Naive thymus-derived CD8-positive, alpha-beta T cell (primary cell): ENCODE measurements at places on chromosomes 2 and 18. TPM values are rescaled to one million over a fixed set of nuclear protein-coding genes. Genes with fewer than 3 reads are reported as not detected.

The CRYGD gene
- total RNA-seq: not detected

The MEIS1 gene
- not detected for total RNA-seq

The REG3A gene
- total RNA-seq: not detected

The RBM44 gene
- 1.0 TPM for total RNA-seq

The RHOB gene
- 21.0 TPM for total RNA-seq

The C2orf81 gene
- total RNA-seq: 7.5 TPM

The RGPD3 gene
- total RNA-seq: 0.16 TPM

The G6PC2 gene
- total RNA-seq: not detected

The EDAR gene
- 10.5 TPM for total RNA-seq

GRCh38 chr2:101463421-101463820, 11.5 kb downstream of the RFX8 start:
- H3K27ac ChIP-seq: no peak overlapping the region
- H3K27me3 ChIP-seq: no peaks in the 10 kb centered on the region
- H3K4me1 ChIP-seq: no peaks in the 10 kb centered on the region
- DNase-seq: no peak
- no peaks in the 10 kb centered on the region for H3K36me3 ChIP-seq

DNA sequence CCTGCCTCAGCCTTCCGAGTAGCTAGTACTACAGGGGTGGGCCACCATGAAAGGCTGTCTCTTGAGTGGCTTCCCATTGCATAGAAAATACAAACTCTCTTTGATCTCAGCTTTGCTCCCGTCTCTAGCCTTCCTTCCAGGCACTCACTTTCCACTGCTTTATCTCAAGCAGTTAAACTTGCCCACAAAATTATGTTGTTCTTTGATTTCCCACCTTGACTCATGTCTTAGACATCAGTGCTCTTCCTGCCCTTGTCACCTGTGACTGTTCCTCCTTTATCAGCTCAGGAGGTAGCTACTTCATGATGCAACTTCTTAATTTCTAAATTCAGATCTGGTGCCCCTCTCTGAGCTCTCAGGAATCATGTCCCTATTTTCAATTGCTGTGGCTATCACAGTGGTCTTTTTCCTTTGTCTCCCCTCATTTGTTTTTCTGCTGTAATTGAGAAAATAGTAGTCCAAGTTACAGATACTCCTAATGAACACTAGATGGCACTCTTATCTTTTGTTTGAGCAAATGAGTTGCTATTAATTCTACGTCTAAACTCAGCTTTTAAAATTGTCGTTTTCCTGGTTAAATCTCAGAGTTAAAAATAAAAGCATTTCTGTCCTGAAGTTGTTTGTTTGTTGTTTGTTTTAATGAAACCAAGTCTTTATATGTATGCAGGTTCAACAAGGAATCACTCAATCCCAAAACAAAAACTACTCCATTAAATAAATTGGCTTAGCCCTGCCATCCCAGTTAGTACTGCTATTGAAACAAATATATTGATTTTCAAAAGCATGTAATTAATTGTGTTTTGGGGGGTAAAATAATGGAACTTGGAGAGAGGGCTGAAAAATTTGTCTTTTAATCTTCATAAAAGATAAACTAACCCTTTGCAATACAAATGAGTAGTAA, 46.9 kb upstream of the GREB1L start:
- H3K36me3 ChIP-seq: no peaks in the 10 kb centered on the region
- H3K27ac ChIP-seq: no peak overlapping the region
- no peak overlapping the region for H3K4me3 ChIP-seq
- H3K27me3 ChIP-seq: peaks cover 14% of the 10 kb centered on the region
- DNase-seq: no peak

- no peak overlapping the region for H3K4me3 ChIP-seq
- H3K27me3 ChIP-seq: no peaks in the 10 kb centered on the region
- DNase-seq: no peak
- peaks cover 12% of the 10 kb centered on the region for H3K4me1 ChIP-seq
Observed at GRCh38 chr2:64086347-64087082, 57.7 kb downstream of the PELI1 start.

DNA sequence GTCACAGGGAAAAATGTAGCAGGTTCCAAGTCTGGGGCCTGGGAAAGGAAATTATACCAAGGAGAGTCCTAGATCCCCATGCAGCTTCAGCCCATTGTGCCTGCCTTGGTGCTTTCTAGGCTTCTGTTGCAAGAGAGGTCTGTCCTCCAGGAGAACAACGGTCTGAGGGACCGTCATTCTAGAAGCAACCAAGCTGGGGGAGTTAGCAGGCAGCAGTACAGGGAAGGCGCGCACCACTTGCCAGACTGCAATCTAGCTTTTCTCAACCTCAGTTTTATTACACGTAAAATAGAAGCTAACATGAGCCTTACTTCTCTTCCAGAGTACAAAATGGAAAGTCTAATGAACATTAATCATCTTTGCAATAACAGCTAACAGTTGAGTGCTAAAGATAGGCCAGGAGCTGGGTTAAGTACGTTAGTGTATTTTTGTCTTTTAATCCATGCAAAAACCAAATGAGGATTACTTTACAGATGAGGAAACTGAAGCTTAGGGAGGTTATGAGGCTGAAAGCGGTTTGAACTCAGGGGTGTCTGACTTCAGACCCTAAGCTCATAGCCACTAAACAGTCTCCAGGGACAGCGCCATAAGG, 1.9 kb downstream of the TCF23 start:
- H3K4me3 ChIP-seq: no peak overlapping the region
- no peaks in the 10 kb centered on the region for H3K4me1 ChIP-seq
- H3K27ac ChIP-seq: no peak overlapping the region
- peaks cover 11% of the 10 kb centered on the region for H3K27me3 ChIP-seq
- no peaks in the 10 kb centered on the region for H3K36me3 ChIP-seq
- DNase-seq: no peak

GRCh38 chr2:105252271-105252670, 10.7 kb downstream of the GPR45 start:
- H3K4me3 ChIP-seq: no peak overlapping the region
- H3K27ac ChIP-seq: no peak overlapping the region
- H3K4me1 ChIP-seq: no peaks in the 10 kb centered on the region
- H3K27me3 ChIP-seq: peaks cover 5% of the 10 kb centered on the region

DNA sequence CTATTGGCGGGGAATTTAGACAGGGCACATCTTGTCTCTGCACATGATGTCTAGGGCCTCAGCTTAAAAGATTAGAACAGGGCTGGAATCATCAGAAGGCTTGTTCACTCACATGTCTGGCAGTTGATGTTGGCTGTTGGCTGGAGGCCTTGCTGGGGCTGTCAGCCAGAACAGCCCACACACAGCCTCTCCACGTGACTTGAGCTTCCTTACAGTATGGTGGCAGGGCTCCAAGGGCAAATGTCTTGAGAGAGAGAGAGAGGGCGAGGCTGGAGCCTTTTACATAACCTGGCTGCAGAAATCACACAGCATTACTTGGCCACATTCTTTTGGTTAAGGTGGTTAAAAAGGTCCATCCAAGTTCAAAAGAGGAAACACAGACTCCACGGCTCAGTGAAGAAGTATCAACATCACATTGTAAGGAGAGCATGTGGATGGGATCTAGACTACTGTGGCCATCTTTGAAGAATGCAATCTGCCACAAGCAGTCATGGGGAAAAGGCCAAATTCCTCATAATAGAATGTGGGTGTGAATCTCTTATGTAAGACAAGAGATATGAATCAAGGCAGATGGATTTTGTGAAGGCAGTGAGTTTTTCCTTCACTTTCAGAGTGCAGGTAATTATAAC, 30.4 kb downstream of the SRSF7 start:
- H3K27me3 ChIP-seq: no peaks in the 10 kb centered on the region
- peaks cover 12% of the 10 kb centered on the region for H3K36me3 ChIP-seq
- H3K4me1 ChIP-seq: peaks cover 22% of the 10 kb centered on the region
- H3K4me3 ChIP-seq: no peak overlapping the region

DNA sequence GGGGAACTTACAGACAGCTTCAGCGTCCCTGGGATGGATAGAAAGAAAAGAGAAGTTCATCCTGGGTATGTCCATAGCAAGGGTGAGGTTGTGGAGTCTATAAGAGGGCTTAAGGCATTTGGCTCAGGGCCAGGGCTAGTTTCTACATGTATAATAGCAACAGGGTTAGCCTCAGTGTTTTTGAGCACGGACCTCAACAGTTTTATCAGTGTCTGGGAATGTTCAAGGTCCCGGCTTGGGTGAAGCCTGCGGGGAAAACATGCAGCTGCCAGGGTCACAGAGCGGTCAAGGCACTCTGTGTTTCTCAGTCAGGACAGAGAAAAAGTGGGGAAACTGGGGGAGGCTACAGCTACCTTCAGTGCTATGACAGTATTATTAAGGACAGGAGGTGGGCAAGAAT, 427.7 kb upstream of the HS6ST1 start:
- no peaks in the 10 kb centered on the region for H3K36me3 ChIP-seq
- H3K27me3 ChIP-seq: peaks cover 8% of the 10 kb centered on the region
- H3K4me3 ChIP-seq: no peak overlapping the region
- H3K4me1 ChIP-seq: no peaks in the 10 kb centered on the region
- no peak for DNase-seq
- H3K27ac ChIP-seq: no peak overlapping the region

- H3K27me3 ChIP-seq: peaks cover 12% of the 10 kb centered on the region
- no peaks in the 10 kb centered on the region for H3K4me1 ChIP-seq
- peaks cover 13% of the 10 kb centered on the region for H3K36me3 ChIP-seq
- no peak overlapping the region for H3K27ac ChIP-seq
- DNase-seq: no peak
Observed at GRCh38 chr2:206472094-206472493, 28.8 kb downstream of the ADAM23 start.

DNA sequence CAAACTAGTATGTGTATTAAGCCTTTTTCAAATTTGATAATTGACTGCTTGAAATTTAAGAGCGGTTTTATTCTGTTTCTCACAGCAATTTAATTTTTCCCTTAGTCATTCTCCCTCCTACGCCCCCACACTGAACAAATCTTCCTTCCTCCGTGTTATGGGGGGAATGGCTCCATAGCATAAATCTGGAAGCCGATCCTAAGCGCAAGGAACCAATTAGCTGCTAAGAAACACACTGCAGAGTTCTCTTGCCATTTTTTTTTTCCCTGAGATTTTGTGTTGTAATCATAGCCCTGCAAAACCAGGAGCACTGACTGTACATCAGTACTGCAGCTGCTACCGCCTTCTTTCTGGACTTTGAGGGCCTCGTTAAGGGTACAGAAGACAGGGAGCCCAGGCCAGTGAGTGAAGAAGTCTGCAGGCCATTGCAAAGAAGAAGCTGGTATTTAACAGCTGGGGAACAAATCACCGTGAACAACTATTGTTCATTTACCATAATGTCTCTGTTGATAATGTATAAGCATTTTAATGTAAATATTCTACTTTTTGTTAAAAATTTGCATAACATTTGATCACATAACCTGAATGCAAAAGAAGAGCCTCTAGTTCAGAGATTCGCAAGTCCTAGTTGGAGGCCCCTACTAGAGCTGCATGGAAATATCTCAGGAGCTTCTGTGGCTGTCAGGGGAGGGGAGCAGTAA, 264.0 kb downstream of the LRATD1 start:
- no peak for DNase-seq
- H3K27ac ChIP-seq: no peak overlapping the region
- H3K4me1 ChIP-seq: no peaks in the 10 kb centered on the region
- H3K27me3 ChIP-seq: peaks cover 2% of the 10 kb centered on the region

GRCh38 chr2:24400207-24400907, 40.0 kb upstream of the ITSN2 start:
- no peaks in the 10 kb centered on the region for H3K36me3 ChIP-seq
- H3K4me1 ChIP-seq: peaks cover 18% of the 10 kb centered on the region
- no peak overlapping the region for H3K27ac ChIP-seq
- no peak for DNase-seq

DNA sequence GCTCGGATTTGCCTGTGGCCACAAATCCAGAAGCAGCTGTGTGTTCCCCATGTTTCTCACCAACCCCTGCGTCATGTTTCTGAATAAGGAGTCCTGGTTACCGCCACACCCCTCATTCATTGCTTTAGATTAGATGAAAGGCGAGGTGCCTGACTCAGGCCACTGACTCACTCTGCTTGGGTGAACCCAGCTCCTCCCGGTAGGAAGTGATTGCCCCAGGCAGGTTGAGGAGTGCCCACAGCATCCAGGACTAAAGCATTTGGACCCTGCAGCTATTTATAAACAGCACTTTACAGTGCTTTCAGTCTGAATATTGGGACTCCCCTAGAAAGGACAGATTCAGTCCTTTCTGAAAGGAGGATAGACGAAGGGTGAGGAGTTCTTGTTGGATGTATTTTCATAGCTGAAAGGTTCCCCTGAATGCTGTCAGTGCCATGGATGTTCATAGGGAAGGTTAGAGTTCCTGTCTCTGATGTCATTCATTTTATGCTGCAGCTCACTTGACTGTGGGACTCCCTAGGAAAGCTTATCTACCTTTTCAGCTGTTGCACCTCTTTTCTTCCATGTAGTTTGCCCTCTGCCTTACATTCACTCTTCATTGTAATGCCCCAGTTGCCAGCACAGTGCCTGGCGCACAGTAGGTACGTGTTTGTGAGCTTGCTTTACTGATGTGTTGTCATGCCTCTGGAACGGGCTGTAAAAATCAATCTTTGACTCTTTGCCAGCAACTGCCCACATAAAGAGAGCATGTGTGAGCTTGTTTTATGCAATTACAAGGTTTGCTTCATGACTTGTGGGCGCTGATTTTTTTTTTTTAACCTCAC, 14.9 kb downstream of the ITGA6 start:
- peak overlapping the region; percentile 81 for H3K4me3 ChIP-seq
- H3K27me3 ChIP-seq: no peaks in the 10 kb centered on the region
- H3K36me3 ChIP-seq: peaks cover 16% of the 10 kb centered on the region
- DNase-seq: peak; percentile 39

DNA sequence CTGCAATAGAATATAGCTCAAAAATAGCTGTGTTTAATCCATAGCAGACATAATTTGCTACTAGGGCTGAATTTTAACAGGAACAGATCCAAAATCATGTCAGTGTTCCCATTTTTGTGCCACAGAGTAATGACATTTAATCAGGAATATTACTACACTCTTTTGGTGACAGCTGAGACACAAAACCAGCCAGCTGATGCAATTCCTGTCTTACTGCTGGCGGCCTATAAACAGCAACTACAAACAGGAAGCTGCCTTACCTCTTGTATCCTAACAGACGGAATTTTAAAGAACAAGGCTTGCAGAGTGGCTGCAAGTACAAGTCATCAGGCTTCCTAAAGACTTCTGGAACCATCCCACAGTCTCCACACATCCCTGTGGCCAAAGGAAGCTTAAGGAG, 218.1 kb downstream of the ZNF521 start:
- H3K4me1 ChIP-seq: no peaks in the 10 kb centered on the region
- no peak for DNase-seq
- H3K27me3 ChIP-seq: no peaks in the 10 kb centered on the region
- no peaks in the 10 kb centered on the region for H3K36me3 ChIP-seq
- H3K27ac ChIP-seq: no peak overlapping the region

- no peak overlapping the region for H3K4me3 ChIP-seq
- no peaks in the 10 kb centered on the region for H3K4me1 ChIP-seq
- H3K27ac ChIP-seq: no peak overlapping the region
- no peaks in the 10 kb centered on the region for H3K36me3 ChIP-seq
Observed at GRCh38 chr18:41842886-41843285, 112.1 kb upstream of the PIK3C3 start.

DNA sequence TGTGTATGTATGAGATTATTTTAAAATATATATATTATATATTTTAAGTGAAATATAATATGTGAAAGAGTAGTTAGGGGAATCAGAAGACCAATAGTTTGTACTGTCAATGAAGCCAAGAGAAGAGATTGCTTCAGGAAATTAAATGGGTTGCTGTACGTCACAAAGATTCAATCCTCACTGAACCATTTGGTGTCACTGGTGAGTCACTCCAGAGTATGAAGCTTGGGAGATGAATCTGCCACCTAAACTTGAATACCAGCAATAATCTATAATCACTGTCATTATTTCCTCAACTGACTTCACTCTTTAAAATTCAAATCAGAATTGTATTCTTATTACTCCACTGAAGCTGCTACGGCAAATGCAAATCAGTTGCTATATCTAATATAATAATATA, 41.9 kb upstream of the SCN9A start:
- DNase-seq: no peak
- no peaks in the 10 kb centered on the region for H3K27me3 ChIP-seq
- H3K4me1 ChIP-seq: no peaks in the 10 kb centered on the region
- H3K4me3 ChIP-seq: no peak overlapping the region
